T-helper 17 cell (primary cell): ENCODE measurements at places on chromosomes 4 and X. TPM values are rescaled to one million over a fixed set of nuclear protein-coding genes. Genes with fewer than 3 reads are reported as not detected.

- H3K27ac ChIP-seq: no peak overlapping the region
- no peak for DNase-seq
- H3K4me1 ChIP-seq: no peaks in the 10 kb centered on the region
Observed at GRCh38 chrX:150438165-150438564, 75.0 kb downstream of the MAMLD1 start.

DNA sequence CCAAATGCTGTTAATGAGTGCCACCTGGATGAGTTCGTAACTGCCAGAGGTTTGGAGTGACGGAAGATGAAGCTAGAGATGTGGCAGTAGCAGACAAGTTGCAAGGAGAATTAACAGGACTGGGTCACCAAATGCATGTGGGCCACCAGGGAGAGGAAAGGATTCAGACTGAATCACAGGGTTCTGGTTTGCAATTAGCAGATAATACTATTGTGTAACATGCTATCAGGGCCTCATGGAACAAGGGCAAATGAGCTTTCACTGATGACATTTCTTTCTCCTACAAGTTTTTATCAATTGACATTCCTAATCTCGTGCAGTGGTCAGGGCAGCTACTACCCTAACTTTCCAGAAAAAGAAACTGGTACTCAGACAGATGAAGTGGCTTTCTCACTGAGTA lies 21.4 kb downstream of the GAB3 start:
- no peak for DNase-seq
- peak overlapping the region; percentile 52 for H3K4me3 ChIP-seq
- no peaks in the 10 kb centered on the region for H3K36me3 ChIP-seq
- peak overlapping the region; percentile 95 for H3K27ac ChIP-seq
- H3K4me1 ChIP-seq: peaks cover 51% of the 10 kb centered on the region
- H3K27me3 ChIP-seq: no peaks in the 10 kb centered on the region

GRCh38 chr4:185589067-185589836 lies 53.9 kb upstream of the PDLIM3 start:
- H3K4me1 ChIP-seq: peaks cover 11% of the 10 kb centered on the region
- H3K36me3 ChIP-seq: peaks cover 4% of the 10 kb centered on the region
- no peak for DNase-seq
- H3K4me3 ChIP-seq: no peak overlapping the region

DNA sequence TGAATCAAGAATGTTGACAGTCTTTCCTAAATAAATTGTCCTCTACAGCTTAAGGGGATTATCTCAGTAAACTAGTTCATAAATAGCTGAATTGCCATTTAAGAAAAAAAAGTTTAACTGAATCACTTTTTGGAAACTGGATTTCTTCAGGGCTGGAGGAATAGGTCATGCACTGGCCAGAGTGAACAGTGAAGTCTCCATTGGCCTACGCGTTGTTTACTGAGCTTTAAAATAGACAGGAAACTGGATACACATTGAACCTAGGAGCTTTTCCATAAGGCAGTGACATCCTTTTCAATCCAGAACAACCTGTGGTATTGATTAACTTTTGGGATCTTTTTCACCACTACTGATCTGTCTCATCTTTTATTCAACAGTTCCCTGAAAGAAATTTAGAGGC lies 58.0 kb downstream of the COL4A6 start:
- no peak for DNase-seq
- no peaks in the 10 kb centered on the region for H3K36me3 ChIP-seq
- no peak overlapping the region for H3K27ac ChIP-seq
- H3K27me3 ChIP-seq: no peaks in the 10 kb centered on the region
- H3K4me3 ChIP-seq: no peak overlapping the region
- H3K4me1 ChIP-seq: no peaks in the 10 kb centered on the region

GRCh38 chr4:138438608-138439007 lies 196.5 kb upstream of the SLC7A11 start:
- H3K4me1 ChIP-seq: no peaks in the 10 kb centered on the region
- H3K36me3 ChIP-seq: no peaks in the 10 kb centered on the region
- no peak for DNase-seq
- H3K27me3 ChIP-seq: no peaks in the 10 kb centered on the region

DNA sequence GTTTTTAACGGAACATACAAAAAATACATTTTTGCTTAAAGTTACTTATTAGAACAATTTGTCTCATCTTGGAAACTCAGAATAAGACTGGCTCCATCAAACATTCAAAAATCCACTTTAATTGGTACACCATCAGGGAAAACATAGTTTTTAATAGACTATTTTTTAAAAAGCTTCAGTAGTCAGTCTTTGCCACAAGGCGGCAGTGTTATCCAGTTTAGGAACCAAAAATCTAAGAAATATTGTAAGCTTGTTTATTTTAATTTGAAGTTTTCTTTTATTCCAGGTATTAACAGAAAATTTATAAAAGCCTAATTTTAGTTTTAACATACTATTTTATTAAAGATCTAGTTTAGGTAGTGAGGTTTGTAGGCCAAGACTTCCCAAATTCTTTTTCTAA lies 107.7 kb downstream of the APOOL start:
- DNase-seq: no peak
- H3K27me3 ChIP-seq: no peaks in the 10 kb centered on the region
- no peak overlapping the region for H3K27ac ChIP-seq
- no peak overlapping the region for H3K4me3 ChIP-seq
- H3K36me3 ChIP-seq: no peaks in the 10 kb centered on the region
- H3K4me1 ChIP-seq: no peaks in the 10 kb centered on the region

DNA sequence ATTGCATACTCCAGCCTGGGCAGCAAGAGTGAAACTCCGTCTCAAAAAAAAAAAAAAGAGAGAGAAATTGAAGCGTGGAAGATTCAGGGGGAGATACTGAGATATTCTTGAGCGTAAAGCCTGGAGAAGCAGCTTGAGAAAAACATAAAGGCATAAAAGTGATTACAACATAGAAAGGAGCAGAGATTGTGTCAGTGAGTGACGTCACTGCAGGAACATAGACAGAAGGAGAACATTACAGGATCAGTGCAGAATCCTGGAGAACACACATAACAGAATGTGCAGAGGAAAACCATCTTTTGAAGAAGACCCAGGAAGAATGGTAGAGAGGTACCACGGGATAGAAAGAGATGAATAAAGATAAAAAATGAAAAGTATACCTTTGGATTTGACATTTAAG lies 147.0 kb downstream of the APBB2 start:
- H3K36me3 ChIP-seq: no peaks in the 10 kb centered on the region
- H3K4me1 ChIP-seq: no peaks in the 10 kb centered on the region
- no peak for DNase-seq
- H3K27me3 ChIP-seq: no peaks in the 10 kb centered on the region
- no peak overlapping the region for H3K4me3 ChIP-seq

- H3K36me3 ChIP-seq: no peaks in the 10 kb centered on the region
- peaks cover 19% of the 10 kb centered on the region for H3K27me3 ChIP-seq
- DNase-seq: no peak
- H3K4me1 ChIP-seq: peaks cover 4% of the 10 kb centered on the region
- H3K27ac ChIP-seq: no peak overlapping the region
Observed at GRCh38 chr4:163486321-163486720, 8.2 kb upstream of the TMA16 start.

GRCh38 chrX:154990496-154990895 lies 32.0 kb downstream of the F8 start:
- no peak for DNase-seq
- no peak overlapping the region for H3K27ac ChIP-seq
- H3K4me1 ChIP-seq: no peaks in the 10 kb centered on the region
- no peaks in the 10 kb centered on the region for H3K36me3 ChIP-seq
- no peaks in the 10 kb centered on the region for H3K27me3 ChIP-seq

The DCX gene
- total RNA-seq: not detected

The TCEAL3 gene
- 7.6 TPM for total RNA-seq

The TMEM35A gene
- total RNA-seq: not detected

The PDCL2 gene
- total RNA-seq: not detected

The SASH3 gene
- total RNA-seq: 116 TPM

The TRO gene
- 0.39 TPM for total RNA-seq
